Stimulated activated CD4-positive, alpha-beta T cell treated with anti-CD3 and anti-CD28 coated beads, TNF-alpha, amount 100 ng/mL, for 1 hour (primary cell): ENCODE measurements at places on chromosomes 6 and 20.

- no peak for DNase-seq
Measured at GRCh38 chr6:68891419-68891818, 256.3 kb downstream of the ADGRB3 start.

DNA sequence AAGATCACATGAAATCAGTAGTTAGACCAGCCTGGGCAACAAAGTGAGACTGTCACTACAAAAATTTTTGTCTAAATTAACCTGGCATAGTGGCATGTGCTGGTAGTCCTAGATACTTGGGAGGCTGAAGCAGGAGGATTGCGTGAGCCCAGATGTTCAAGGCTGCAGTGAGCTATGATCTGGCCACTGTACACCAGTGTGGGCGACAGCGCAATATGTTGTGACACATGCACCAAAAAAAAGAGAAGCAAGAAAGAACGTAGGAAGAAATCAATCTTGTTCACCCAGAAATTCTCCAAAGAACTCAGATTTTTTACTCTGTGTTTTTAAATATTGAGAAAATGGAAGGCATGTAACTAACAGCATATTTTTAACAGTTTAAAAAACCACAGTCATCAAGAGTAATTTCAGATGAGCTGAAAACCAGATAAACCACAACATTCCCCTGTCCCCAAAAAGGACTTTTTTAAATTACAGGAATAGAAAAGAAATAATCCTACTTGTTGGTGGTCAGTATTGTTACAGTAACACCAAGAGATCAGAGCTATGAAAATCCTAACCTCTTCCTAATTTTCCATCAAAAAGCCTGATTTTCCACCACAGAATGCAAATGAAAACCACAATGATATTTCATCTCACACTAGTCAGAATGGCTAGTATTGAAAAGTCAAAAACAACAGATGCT is 240.2 kb downstream of the KHDC1L start:
- DNase-seq, result no peak

DNA sequence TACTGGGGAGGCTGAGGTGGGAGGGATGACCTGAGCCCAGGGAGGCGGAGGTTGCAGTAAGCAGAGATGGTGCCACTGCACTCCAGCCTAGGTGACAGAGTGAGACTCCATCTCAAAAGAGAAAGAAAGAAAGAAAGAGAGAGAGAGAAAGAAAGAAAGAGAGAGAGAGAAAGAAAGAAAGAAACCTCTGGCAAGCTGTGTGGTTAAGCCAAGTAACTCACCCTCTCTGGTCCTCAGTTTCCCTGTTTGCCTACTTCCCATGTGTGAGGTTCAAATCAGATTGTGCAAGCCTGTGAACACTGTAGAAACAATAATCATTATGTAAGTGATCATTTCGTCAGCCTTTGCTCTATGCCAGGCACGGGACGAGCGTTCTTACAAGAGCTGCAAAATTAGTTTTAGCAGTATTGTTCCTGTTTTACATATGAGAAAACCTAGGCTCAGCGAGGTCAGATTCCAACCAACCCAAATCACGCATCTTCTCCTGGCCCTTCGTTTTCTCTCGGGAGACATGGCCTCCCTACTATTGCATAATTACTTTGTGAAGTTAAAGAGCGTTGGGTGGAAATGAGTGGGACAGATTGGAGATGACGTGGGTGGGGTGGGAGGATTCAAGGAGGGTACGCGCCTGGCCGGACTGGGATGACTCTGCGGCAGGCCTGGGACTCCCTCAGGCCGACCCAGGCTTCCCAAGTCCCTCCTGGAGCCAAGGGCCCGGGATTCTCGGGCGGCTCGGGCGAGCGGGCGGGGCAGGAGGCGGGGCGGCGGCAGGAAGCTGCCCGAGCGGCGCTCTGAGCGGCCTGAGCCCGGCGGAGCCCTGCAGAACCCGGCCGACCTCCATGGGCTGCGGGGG is at the start of gene SNX21:
Gene SNX21 (plus strand): TSS at position 770 of the 853 bp plus-strand sequence. CDS start 121 bp downstream, outside the sequence.
- no peak for DNase-seq

DNA sequence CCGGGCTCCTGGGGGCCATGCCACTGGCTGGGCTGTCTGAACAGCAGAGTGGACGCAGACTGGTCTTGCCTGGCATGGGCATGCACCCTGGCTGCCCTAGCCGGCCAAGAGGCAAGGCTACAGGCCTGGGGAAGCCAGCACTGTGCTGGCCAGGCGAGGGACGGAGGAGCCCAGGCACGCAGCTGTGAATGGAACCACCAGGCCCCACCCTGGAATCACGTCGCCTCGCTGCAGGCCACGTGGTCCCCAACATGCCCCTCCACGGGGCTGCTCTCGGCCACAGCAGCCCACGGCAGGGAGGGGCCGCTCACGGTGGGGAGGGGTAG is 4.0 kb downstream of the UCKL1 start:
- no peak for DNase-seq

DNA sequence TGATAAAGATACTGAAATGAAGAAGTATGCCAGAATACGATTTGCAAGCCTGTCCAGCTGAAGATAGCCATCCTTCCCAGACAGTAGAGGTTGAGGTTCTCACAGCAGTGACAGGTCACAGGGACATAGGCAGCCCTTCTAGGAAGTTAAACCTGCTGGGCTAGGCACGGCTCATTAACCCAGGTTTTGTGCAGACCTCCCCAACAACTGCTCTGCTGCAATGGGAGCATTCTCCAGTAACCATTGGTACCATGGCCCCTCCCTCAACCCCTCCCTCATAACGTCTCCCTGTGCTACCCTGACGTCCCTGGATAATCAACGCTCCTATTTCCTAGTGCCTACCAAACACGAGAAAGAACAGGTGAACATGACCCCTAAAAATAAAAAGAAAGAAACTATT is 15.8 kb downstream of the ID4 start:
- no peak for DNase-seq

GRCh38 chr20:39986173-39986904 is 702.7 kb downstream of the MAFB start:
- DNase-seq, result no peak

DNA sequence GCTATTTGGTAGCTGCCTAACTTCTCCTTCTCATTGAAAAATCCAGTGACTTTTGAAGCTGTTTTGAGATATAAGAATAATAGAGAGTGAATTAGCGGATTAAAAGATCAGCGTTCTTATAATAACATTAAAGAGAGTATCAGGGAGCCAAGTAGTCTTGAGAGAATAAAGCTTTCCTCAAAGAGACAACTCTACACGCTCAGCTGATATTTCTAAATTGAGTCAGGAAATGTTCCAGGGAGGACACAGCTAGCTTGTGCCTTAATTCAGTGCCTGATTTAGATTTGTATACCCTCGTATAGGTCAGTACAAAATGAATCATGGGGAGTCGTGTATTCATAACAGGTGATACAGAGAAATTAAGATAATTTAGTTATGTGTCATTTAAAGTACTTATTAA is 75.1 kb upstream of the QKI start:
- DNase-seq, result no peak
